ENCODE measurements at places on chromosomes 7 and 10.

DNA sequence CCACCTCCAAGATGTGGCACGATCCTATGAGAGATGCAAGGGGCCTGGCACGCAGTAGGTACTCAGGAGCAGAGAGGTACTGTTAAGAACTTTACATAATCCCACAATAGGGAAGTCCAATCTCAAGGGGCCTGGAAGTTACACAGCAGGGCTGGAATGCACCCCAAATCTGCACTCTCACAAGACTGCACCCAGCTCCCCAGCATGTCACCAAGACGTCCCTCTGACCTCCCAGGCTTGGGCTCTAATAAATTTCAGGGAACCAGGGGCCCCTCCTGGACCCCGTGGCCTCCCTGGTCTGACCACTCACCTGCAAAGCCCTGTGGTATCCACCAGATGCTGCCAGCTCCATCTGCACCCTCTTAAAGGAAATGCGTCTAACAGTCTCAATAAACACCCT, 94.9 kb downstream of the OAT start:
- no peak for DNase-seq

DNA sequence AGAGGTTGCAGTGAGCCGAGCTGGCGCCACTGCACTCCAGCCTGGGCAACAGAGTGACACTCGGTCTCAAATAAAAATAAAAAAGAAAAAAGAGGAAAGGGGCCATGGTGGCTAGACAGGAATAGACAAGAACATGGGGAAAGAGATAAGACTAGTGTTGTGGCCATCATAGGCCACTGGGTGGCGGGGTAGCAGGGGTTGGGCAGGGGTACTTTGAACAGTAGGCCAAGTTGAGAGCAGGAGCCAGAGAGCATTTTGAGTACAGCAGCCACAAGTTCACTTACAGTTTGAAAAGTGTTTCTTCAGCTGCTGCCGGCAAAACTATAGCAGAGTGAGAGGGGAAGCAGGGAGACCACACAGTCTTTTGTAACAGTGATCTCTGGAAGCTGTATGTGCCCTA, 656.0 kb downstream of the CNTNAP2 start:
- no peak for DNase-seq

DNA sequence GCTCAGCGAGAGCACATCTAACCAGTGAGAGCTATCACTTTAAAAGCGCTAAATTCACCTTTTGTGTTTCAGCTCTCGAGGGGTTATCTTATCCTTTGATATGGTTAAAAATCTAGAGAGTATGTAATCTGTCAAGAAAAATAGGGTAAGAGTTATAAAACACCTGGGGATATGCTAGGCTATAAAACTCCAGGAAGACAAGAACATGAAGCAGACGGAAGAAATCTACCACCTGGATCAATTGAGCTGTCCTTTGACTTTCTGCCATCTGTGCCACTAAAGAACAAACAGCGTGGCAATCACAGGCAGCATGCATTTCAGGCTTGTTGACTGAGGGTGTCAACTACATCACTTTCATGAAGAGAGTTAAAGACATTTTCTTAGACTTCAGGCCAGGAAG, 83.1 kb downstream of the ZNF248 start:
- DNase-seq: no peak

DNA sequence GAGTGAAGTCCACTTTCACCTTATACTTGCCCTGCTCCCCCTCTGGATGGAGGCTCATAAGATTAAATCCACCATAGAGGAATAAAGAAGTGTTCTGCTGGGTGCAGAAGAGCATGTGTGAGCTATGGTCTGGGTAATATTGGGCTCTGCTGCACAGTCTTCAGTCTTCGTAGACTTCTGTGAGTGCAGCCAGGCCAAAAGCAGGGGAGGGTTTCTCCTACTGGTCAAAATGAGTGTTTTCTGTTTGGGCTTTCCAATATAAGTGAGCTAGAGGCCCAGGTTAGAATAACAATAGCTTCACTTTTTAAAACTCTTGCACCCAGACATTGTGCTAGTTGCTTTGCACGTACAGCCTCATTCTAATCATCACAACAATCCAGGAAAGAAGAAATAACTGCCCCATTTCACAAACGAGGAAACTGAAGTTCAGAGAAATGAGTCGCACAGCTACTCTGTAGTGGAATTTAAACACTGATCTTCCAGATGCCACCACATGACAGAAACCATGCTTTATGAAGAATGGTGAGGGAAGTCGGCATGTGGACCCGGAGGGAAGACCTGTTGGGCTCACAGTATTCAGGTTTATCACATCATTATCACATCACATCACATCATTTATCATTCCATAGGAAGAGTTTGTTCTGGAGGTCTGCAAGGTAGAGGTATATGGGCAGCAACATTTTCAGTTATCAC, 23.8 kb upstream of the MSMB start:
- DNase-seq: no peak

DNA sequence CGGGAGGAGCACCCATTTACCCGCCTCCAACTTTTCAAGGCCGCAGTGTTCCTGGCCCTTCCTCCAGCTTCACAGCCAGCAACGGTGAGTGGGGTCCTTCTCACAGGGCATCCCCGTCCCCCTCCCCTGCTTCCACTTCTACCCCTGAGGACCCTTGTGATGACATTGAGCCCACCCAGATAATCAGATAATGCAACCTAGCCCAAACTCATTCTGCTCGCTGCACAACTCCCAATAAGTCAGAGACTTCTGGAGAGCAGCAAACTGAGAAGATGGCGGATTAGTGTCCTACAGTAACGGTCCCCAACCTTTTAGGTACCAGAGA, 74.5 kb downstream of the OAT start:
- DNase-seq: no peak

Data from omental fat pad (tissue), 4 donors.